ENCODE measurements at places on chromosomes 6 and 20.

DNA sequence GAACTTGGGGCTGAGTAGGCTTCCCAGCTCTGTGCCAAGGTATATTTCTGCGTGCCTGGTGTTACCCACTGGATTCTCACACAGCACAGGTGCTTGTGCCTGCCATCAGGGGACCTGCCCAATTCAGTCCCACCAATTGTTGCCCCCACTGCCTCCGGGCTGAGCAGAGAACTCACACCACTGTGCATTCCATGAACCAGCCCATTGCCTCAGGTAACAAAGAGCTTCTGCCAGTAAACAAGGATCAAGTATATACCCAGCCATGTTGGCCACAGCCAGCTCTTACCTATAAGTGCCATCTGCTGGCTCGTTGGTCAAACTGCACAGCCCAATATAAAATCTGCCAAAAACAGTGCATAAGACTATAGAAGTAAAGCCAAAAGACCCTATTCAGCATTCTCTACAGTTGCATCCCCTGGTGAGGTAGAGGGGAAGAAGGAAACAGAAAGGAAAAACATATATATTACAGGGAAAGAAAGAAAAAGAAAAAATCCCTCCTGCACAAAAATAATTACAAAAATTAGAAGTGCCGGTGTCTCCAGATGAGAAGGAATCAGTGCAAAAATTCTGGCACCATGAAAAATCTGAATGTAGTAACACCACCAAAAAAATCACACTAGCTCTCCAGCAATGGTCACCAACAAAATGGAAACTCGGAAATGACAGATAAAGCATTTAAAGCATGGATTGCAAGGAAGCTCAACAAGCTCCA lies 241.4 kb downstream of the IBTK start:
- DNase-seq: peak; percentile 49

- DNase-seq: peak; percentile 89
Observed at GRCh38 chr6:108565091-108565766, 4.5 kb downstream of the FOXO3 start.

DNA sequence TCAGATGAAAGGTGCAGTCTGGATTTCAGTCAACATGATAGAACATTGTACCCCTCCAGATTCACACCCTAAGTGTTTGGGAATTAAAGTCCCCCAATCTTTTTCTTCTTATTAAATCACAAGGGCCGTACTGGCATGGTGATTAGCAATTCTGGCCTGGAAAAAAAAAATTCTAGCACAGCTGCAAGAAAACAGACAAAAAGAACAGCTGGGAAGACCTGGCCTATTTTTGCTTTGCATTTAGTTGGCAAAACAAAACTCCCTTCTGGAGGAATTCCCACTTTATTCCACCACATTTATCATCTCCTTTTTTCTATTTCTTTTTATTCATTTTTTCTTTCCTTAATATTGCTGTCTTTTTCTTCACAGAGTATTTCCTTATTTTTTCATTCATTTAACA lies 39.8 kb upstream of the AKAP12 start:
- DNase-seq: no peak

GRCh38 chr20:62369815-62370114 lies 2.7 kb upstream of the LAMA5 start:
- DNase-seq: no peak

DNA sequence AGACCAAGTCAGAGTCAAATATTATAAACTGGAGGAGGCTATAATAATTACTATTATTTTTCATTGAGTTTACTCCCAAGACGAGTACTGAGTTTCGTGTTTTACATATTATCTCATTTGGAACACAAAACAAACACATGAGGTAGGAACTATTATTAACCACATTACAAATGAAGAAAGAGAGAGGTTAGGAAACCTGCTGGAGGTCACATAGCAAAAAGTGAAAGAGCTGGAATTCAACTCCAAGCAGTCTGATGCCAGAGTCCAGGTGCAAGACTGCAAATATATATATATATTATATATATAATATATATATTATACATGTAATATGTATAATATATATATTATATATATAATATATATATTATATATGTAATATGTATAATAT lies 7.3 kb downstream of the RNF24 start:
- DNase-seq: no peak

- DNase-seq: peak; percentile 56
Observed at GRCh38 chr6:125906158-125906998, 50.2 kb upstream of the HINT3 start.

GRCh38 chr6:145025488-145025887 lies 709.8 kb downstream of the EPM2A start:
- no peak for DNase-seq

- no peak for DNase-seq
Observed at GRCh38 chr6:149231778-149232177, 85.7 kb upstream of the TAB2 start.

DNA sequence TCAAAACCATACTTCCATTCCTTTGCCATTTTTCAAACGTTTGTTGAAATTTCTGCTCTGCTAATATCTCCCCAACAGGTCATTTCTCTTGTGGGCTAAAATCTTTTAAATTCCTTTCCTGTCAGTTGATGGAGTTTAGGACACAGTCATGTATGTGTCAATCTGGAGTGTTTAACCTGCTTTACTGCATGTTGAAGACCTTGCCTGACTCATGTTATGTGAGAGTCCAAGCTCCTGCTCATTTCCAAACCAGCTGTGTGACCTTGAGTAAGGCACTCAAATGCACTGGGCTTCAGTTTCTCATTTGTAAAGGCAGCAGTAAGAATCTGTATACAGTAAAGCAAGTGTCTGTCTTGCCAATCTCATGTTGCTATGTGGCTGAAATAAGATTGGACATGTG lies 171.9 kb upstream of the SPACA1 start:
- no peak for DNase-seq

DNA sequence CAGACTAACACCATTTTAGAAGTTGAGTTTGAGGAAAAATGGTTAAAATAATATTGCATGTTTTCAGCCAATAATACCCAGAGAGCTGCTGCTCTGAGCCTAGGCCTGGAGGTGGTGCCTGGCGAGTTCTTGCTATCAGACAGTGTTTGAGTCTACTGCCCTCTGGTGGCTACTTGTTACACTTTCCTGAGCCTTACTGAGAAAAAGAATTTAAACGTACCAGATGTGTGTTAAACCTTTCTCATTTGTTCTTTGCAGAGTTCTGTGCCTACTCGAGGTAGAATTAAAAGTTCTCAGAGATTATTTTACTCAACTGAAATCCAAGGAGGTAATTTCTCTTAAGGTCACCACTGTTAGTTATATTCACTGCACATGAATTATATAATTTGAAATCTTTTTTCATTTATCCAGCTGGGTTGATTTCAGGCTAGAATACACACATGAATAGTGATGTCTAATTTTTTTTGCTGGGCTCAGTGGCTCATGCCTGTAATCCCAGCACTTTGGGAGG lies 38.2 kb downstream of the SHLD1 start:
- DNase-seq: peak; percentile 95

DNA sequence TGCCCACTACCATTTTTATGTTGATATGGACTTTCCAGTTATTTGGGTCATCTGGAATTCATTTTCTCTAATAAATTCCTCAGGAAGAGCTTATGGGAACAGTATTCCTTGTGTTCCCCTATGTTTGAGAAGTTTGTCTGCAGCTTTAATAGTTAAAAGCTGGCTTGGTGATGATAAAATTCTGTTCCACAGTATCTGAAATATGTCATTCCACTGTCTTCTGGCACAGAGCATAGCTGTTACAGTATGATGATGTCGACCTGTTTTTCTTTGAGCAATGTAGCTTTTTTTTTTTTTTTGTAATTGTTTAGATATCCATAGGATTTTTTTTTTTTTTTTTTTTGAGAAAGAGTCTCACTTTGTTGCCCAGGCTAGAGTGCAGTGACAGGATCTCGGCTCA lies 43.2 kb downstream of the NCOA3 start:
- no peak for DNase-seq

- no peak for DNase-seq
Observed at GRCh38 chr6:90631046-90631445, 44.2 kb upstream of the MAP3K7 start.

DNA sequence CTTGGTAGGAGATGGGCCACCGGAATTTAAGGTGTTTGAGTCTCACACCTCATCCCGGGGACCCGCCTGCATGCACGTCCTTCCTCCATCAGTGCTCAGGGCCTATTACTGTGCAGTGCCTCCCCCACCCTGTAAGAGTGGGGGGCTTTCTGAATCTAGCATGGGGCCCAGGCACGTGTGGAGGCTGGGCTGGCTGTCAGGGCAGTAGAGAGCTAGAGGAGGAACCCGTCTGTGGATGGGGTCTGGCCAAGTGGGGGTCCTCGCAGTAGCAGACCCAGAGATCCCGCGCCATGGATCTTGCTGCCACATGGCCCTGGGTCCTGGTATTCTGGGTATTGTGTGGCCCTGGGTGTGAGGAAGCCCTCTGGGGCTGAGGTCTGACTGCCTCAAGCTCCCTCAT lies 42.9 kb downstream of the SRC start:
- no peak for DNase-seq

DNA sequence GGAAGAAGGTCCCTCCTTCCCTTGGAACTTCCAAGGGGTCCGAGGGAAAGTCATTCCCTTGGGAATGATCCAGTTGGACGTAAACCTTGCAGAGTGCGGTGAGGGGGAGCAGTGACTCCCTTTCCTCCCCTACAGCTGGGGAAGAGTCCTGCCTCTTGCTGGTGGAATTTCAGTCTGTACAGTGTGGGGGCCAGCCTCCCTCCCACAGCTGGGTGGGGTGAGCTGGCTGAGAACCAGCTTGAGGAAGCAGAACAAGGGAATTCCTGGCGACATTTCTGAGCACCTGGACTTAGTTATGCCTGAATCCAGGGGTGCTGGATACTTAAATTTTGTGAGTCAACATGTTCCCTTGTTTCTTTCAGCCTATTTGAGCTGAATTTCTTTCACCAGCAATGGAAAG lies 152.0 kb downstream of the ANKRD60 start:
- DNase-seq: no peak

DNA sequence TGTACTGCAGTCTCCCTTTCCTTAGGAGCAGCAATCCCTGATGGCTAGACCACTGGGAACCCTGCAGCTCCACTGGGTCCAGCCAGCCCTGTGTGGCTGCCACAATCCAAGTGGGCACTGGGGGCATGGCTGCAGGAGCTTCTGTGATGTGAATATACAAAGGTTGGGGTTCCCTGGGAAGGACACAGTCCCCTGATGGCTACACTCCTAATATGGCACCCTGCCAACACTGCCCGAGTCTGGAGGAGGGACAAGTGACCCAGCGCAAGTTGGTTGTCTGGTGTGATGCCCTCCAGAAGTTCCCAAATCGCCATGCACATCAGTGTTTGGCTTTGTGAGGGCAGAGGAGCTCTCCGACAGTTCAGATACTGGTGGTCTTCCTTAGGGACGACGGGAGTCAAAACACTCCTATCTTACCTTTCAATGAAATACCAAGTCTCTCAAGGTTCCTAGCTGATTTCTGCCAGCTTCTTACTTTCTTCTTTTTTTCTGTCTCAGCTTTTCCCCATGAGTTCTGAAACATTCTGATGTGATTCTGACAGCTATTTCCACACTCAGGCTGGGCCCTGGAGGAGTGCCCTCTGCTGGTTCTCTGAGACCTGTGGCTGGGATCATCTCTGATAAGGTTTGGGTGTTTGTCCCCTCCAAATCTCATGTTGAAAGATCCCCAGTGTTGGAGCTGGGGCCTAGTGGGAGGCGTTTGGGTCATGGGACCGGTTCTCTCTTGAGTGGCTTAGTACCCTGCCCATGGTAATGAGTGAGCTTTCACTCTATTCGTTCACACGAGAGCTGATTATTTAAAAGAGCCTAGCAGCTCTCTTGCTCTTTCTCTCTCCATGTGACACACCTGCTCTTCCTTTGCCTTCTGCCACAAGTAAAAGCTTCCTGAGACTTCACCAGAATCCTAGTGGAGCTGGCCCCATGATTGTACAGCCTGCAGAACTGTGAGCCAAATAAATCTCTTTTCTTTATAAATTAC lies 15.5 kb upstream of the ZFP57 start:
- DNase-seq: peak; percentile 31

DNA sequence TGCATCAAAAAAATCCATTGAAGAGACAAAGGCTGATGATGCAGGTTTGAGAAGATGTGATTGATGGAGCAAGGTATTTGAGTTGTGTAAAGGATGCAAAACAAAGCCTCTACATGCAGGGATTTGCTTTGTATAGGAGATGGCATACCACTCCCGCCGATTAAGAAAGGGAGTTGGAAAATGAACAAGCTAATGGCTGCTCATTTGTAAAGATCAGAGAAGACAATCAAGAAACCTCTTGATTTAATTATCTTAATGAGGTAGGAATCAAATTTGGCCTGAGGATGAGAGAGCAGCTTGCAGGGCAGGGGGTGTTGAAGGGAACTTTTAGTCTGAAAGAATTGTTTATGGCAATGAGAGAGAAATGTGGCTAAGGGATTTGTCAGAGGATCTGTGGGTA lies 448.2 kb upstream of the ADGRB3 start:
- DNase-seq: no peak

DNA sequence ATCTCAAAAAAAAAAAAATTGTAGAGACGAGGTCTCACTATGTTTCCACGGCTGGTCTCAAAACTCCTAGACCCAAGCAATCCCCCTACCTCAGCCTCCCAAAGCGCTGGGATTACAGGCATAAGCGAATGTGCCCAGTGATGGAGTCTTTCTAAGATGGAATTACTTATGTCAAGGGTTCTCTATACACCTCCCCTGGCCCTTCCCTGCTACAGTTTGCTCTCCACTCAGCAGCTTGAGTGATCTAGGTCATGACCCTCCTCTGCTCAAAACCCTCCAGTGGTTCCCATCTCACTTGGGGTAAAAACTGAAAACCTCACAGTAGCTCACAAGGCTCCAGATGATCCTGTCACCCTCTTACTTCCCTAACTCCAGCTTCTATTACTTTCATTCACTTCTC lies 1.8 kb upstream of the DNPH1 start:
- DNase-seq: no peak

- no peak for DNase-seq
Observed at GRCh38 chr6:10141746-10142443, 273.0 kb downstream of the TFAP2A start.

GRCh38 chr20:53030061-53030460 lies 57.9 kb downstream of the TSHZ2 start:
- no peak for DNase-seq

GRCh38 chr20:18172379-18172778 lies 34.7 kb downstream of the KAT14 start:
- no peak for DNase-seq

DNA sequence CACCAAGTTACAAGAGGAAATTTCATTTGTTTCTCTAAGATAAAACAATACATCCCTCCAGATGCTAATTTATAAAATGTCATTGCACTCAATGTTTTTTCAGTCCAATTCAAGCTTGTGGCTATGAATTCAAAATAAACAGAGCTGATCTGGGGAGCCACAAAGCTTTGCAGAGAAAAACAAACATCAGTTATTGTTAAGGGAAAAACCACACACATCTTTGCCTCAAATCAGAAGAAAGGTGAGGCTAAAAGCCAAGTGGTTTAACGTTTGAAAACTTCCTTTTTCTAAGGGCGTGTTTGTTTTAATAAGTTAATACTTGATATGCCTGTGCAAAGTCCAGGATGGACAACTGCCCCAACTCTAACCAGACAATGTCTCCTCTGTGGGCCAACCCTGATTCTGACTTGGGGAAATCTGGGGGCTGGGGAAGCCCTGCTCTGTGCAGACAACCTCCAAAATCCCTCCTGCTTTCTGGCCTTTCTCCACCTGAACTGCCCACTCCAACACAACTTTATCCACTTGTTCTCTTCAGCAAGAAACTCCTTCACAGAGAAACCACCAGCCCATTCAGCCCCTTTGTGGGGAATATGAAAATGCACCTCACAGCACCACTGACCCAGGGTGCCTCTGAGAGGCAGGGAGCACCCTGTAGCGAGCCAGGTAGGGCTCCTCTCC lies 44.6 kb upstream of the NT5E start:
- DNase-seq: no peak

All from GM12865 (cell line).